ENCODE measurements at places on chromosomes 4 and X.

- DNase-seq = no peak
Observed at GRCh38 chrX:1521459-1521956, 15.5 kb downstream of the P2RY8 start.

DNA sequence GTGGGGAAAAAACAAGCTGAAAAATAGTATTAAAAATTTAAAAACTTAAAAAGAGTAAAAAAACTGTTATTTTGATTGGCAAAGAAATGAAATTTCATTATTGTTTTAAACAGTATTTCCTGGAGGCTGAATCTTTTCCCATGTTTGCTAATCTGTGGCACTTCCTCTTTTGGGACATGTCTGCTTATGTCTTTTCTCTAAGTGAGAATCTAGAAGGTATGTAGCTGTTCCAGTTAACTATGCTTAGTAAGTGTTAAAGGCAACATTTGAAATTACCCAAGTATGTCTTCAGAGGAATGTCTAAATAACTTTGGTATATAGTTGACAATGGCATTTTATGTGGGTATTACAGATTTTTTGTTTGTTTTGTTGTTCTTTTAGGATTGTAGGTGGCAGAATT, 81.6 kb upstream of the TBC1D9 start:
- DNase-seq = no peak

- DNase-seq = no peak
Observed at GRCh38 chr4:89657931-89658700, 178.8 kb downstream of the SNCA start.

DNA sequence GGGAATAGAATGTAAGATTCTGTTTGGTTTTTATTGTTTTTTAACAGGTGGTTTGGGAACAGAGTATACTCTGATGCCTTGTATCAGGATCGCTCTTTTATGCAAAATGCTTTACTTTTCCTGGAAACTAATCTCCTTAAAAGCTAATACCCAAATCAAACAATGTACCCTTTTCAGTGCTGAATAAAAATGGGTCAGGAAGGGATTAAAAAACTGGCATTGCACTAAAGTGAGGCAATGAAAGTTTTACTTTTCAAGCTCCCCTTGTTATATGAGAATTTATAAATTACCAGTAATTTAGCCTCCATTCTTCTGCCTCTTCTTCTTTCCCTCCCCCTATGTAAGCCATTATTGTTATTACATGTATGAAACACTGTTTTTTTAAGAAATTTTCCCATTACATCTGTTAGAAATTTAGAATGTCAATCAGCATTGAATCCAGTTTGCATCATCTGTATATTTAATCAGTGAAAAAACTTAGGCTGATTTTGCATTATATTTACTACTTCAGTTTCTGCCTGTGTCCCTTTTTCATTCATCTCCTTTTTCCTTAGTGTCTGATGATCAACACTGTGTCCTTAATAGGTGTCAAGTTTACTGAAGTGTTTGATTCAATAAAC, 89.7 kb upstream of the NPNT start:
- no peak for DNase-seq

DNA sequence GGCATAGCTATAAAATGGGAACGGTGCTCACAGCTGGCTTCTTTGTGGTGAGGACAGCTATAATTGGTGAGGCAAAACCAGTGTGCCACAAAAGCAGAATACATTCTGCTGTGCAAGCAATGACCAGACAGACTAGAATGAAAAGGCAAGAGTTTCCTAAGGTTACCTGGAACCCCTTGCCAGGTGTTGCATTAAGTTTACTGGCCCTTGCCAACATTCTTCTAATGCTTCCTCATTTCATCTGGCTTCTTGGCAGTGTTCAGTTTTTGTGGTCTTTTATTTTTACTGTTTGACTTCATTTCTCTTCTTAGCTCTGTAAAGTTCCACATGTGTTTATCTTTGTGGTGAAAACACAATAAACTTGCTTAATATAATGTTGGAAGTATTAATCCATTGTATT, 131.4 kb downstream of the PTTG2 start:
- no peak for DNase-seq

- no peak for DNase-seq
Observed at GRCh38 chr4:2792711-2793585, at the start of gene SH3BP2. Gene SH3BP2, plus strand, starts transcription at chr4:2793085. Its CDS starts 27,533 bp downstream, at chr4:2820618.

DNA sequence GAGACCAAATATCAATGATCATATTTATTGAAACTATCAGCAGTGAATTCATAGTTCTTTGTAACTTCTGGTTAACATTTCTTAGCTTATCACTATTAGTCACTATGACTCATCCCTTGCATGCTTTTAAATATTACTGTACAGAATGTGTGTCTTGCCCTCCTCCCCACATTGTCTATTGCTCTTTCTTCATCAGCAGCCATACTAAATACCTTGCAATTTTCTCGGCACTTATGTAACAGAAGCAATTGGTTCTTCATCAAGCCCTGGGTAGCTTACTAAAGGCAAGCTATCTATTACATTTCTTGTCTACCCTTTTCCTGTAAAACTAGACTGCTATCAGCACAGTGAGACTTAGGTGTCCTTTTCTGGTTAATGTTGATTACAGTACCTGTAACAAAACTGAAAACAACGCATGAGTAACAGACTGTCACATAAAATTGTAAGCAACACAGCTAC, 8.2 kb downstream of the KLHL4 start:
- DNase-seq = no peak

GRCh38 chr4:30723201-30723955, 3.2 kb downstream of the PCDH7 start:
- no peak for DNase-seq
